ENCODE measurements at places on chromosomes 11 and 22.

- no peak for DNase-seq
Measured at GRCh38 chr11:69654660-69655478, 13.9 kb downstream of the CCND1 start.

DNA sequence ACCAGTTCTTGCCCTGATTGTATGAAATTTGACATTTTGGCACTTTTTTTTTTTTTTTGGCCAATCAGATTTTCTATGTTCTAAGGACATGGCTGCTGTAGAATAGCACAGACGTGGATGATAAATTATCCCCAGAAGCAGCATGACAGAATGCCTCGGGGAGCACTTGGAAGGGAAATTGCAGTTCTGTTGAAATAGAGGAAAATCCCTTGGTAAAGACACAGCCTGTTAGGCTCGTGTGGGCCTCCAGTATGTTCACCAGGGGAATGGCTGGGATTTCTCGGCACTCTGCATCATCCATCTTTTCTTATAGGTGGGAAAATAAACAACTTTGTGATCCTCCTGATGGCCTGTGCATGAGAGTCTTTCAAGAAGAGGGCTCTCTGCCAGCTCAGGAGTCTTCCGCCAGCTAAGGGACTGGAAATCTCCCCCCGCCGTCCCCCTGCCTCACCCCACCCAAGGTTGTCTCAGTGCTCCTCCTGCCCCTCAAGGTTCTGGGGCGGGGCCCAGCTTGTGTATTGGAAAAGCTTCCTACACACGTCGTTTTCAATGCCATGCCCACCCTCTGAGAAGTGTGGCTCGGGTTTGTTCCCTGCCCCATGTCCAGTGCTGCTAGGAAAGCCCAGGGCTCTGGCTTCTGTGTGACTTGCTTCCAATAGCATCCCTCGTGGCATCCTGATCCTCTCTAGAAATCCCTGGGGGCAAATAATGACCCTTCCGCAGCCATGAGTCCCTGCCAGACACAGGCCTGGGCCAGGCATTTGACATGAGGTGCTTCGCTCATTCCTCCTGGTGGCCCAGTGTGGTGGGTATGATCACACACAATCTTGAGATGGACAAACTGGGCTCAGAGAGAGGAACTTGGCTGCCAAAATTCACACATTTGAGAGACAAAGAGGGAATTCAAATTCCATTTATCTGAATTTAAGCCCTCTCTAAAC, 70.6 kb upstream of the ATXN10 start:
- no peak for DNase-seq

DNA sequence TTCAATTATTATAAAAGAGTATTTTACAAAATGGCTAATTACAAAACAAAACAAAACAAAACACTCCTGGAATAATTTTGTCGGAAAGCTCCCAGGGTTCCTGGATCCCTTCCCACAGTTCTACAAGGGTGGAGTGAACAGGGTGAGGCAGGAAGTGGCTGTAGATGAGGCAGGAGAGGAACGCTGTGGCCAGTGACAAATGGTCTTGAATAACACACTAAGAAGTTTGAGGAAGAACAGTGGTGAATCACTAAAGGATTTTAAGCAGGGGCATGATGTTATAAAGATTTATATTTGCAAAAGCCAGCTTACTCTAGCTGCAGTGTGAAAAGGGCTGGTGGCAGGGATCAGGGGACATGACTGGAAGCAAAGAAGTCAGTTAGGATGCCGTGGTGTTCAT, 33.8 kb upstream of the APOA1 start:
- peak; percentile 31 for DNase-seq

GRCh38 chr22:19664951-19665783, 49.1 kb upstream of the SEPTIN5 start:
- DNase-seq: no peak

- peak; percentile 46 for DNase-seq
Measured at GRCh38 chr11:73306977-73307322, 1.1 kb upstream of the ARHGEF17 start.

DNA sequence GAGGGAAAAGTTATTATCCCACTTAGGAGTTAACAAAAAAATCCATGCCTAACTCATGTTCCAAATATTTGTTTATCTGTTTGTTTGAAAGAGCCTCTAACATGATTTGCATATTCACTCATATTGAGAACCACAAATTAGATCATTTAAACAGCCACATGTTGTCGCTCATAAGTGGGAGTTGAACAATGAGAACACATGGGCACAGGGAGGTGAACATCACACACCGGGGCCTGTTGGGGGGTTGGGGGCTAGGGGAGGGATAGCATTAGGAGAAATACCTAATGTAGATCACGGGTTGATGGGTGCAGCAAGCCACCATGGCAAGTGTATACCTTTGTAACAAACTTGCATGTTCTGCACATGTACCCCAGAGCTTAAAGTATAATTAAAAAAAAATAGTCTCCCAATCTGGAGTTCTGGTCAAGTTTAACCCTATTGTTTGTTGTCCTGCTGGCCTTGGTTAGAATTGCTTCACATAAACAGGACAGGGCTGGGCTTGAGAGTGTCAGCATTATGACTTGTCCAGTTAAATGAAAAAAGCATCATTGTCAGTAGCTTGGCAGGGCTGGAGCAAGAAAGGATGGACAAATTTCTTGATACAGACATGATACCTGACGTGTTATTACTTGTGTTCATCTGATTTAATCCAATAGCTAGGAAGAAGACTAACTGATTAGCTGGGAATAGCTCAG, 57.8 kb upstream of the PSMA1 start:
- no peak for DNase-seq

DNA sequence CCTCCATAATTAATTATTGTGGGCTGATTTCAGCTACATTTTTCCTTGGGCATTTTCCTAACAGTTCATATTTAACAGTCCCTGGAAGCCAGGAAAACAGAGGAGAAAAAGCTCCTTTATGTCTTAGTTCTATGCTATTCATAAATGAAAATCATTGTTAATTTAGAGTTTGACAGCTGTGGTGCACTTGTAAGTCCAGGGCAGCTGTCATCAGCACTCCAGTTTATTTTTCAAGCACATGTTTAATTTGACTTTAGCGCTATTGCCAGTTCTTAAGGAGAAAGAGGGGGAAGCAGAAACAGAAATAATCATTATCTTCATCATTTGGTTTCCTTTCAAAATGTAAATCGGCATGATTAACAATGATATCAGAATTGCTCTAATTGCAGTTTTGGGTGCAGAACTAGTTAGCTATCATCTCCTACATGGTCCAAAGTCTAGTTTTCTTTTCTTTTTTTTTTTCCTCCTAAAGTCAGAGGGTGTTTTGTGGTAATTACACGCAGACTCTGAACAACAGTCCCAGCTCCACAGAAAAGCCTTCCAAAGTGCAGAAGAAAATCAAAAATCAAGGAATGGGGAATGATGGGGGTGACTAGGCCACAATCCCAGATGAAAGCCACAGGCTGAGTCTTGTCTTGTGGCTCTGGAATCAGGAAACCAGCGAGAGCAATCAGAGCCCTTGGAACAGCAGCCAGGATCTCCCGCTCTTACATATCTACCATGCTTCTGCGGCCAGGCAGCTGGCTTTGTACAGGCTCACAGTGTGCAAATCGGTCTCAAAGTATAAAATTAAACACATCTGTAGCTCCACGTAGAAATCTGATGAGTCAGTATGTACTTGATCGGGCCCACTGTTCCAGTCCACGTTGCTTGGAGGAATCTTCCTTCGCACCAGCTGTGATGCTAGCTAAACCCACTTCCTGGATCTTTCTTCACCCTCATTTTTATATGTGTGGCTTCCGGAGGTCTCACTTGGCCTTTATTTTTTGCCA, 91.9 kb downstream of the SPON1 start:
- DNase-seq: no peak

- DNase-seq: no peak
Measured at GRCh38 chr22:39389420-39389819, 10.2 kb upstream of the TAB1 start.

GRCh38 chr11:8315954-8316353, 52.3 kb upstream of the LMO1 start:
- DNase-seq: no peak

Measured in bone marrow (tissue), 2 donors.